Gastroesophageal sphincter (tissue), 4 donors: ENCODE measurements at places on chromosomes 12 and 14.

DNA sequence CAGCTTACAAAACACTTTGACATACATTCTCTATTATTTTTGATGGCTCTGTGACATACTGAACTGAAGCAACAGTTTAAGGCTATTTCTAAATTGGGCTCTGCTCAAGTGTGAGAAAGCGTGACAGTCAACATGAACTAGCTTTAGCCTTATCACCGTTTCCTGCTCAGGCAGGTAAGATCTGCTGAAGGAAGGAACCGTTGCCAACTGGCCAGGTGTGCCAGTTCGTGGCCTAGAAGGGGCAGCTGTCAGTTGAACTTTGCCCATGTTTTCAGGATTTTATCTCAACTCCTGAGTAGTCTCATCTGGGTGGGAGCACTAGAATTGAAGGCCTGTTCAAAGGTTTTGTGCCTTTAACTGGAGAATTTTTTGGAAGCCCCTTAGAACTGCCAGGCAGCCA is 79.5 kb downstream of the ETV6 start:
- no peak overlapping the region for H3K4me3 ChIP-seq
- H3K4me1 ChIP-seq = peaks cover 9% of the 10 kb centered on the region
- no peaks in the 10 kb centered on the region for H3K27me3 ChIP-seq
- H3K36me3 ChIP-seq = no peaks in the 10 kb centered on the region

DNA sequence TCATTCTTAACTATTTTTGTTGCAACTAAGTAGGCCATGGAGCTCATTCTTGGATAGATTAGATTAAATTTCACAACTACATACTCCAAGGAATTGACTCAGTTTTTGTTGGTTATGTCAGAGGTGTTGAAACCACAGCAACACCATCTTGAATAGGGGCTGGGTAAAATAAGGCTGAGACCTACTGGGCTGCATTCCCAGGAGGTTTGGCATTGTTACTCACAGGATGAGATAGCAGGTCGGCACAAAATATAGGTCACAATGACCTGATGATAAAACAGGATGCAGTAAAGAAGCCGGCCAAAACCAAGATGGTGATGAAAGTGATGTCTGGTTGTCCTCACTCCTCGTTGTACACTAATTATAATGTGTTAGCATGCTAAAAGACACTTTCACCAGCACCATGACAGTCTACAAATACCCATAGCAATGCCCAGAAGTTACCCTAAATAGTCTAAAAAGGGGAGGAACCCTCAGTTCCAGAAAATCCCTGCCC is 20.9 kb downstream of the DMAC2L start:
- no peaks in the 10 kb centered on the region for H3K27me3 ChIP-seq
- peaks cover 25% of the 10 kb centered on the region for H3K36me3 ChIP-seq
- no peak overlapping the region for H3K27ac ChIP-seq
- peak; percentile 85 for ATAC-seq
- no peak overlapping the region for H3K4me3 ChIP-seq

- H3K36me3 ChIP-seq = no peaks in the 10 kb centered on the region
- H3K4me3 ChIP-seq = no peak overlapping the region
- H3K4me1 ChIP-seq = peaks cover 13% of the 10 kb centered on the region
- ATAC-seq = no peak
Measured at GRCh38 chr12:25979059-25979458, 20.6 kb downstream of the RASSF8 start.

DNA sequence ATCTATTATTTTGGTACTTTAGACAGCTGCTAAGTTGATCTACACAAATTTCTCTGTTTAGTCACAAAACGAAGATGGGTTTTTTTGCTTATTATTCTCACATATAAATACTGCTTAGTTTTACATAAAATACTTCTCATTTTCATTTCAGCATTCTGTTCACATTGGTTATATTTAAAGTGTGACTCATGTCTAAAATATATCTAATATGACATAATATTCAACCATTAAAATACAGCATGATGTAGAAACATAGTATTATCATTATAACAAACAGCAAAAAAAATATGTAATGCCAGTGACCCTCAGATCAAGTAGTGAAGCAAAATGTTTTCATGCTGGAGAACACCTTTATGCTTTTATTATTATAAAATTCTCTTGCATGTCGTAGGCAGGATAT is 63.7 kb downstream of the SH2B3 start:
- H3K27me3 ChIP-seq = no peaks in the 10 kb centered on the region
- H3K4me1 ChIP-seq = no peaks in the 10 kb centered on the region
- H3K36me3 ChIP-seq = no peaks in the 10 kb centered on the region
- no peak overlapping the region for H3K4me3 ChIP-seq
- ATAC-seq = no peak

- no peak overlapping the region for H3K27ac ChIP-seq
- peaks cover 32% of the 10 kb centered on the region for H3K4me1 ChIP-seq
- ATAC-seq = peak; percentile 29
Measured at GRCh38 chr14:89186856-89187376, 230.1 kb downstream of the FOXN3 start.

- H3K4me3 ChIP-seq = no peak overlapping the region
- no peak overlapping the region for H3K27ac ChIP-seq
- H3K27me3 ChIP-seq = no peaks in the 10 kb centered on the region
- H3K36me3 ChIP-seq = peaks cover 7% of the 10 kb centered on the region
Measured at GRCh38 chr12:31951939-31952338, 7.3 kb upstream of the RESF1 start.

- no peak overlapping the region for H3K4me3 ChIP-seq
- peak overlapping the region; percentile 78 for H3K27ac ChIP-seq
- no peaks in the 10 kb centered on the region for H3K36me3 ChIP-seq
- ATAC-seq = no peak
- no peaks in the 10 kb centered on the region for H3K27me3 ChIP-seq
Measured at GRCh38 chr14:68389943-68390342, 402.9 kb downstream of the ZFP36L1 start.

DNA sequence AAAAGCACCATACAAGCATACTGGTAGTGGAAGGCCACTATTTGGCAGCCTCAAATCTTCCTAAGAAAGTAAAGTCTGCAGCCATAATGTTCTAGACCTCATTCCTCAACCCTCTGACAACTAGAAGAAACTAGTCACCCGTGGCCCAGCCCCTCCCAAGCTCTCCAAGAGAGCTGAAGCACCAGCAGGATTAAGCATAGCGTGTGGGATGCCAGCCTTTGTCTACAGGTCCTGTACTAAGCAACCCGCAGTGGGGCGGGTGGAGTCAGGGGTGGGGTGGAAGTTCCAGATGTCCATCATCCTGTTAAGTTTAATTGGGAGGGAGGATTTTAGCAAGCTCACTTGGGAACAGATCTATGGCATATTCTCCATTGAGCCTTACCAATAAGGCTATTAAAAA is 14.2 kb downstream of the SLC11A2 start:
- H3K27me3 ChIP-seq = no peaks in the 10 kb centered on the region
- H3K4me3 ChIP-seq = no peak overlapping the region
- H3K36me3 ChIP-seq = no peaks in the 10 kb centered on the region
- no peak overlapping the region for H3K27ac ChIP-seq

DNA sequence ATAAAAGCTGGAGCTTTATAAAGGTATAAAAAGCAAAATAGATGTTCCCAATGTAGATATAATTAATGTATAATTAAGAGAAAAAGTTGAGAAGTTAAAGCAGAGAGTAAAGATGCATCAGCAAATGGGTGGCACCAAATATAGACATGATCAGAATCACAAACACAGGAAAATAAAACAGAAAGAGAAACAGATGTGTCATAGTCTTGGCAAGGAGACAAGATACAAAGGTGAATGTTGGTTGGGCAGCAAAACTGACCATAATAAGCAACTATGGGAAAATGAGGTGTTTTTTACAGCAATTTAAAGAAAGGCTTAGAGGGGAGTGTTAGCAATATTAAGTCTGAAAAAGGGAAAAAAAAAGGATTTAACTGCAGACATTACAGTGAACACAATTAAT is 135.4 kb upstream of the CLEC14A start:
- no peak for ATAC-seq
- no peak overlapping the region for H3K27ac ChIP-seq
- no peak overlapping the region for H3K4me3 ChIP-seq
- no peaks in the 10 kb centered on the region for H3K4me1 ChIP-seq
- H3K36me3 ChIP-seq = no peaks in the 10 kb centered on the region

DNA sequence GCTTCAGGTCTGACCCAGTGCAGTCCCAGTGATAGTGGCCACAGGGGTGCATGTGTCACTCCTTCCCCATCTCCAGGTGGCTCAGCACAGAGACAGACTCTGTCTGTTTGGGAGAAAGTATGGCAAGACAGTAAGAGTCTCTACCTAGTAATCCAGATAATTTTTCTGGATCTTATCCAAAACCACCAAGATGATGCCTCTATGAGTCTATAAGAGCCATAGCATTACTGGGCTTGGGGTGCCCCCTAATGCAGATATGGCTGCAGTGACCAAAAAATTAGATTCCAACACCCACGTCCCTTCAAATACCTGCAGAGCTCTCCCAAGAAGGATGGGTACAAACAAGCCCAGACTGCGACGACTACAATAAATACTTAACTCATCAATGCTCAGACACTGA is 123.8 kb downstream of the GRIP1 start:
- no peaks in the 10 kb centered on the region for H3K27me3 ChIP-seq
- no peak overlapping the region for H3K4me3 ChIP-seq
- no peaks in the 10 kb centered on the region for H3K4me1 ChIP-seq
- H3K36me3 ChIP-seq = no peaks in the 10 kb centered on the region
- no peak for ATAC-seq
- H3K27ac ChIP-seq = no peak overlapping the region
